Aorta (tissue), 5 donors: ENCODE measurements at places on chromosomes 12 and 14. TPM values are rescaled to one million over a fixed set of nuclear protein-coding genes. Genes with fewer than 3 reads are reported as not detected.
A peak's percentile ranks its signal among the peaks of the same experiment; 100 is the strongest.

The GAS2L3 gene
- total RNA-seq = 5.8 TPM

DNA sequence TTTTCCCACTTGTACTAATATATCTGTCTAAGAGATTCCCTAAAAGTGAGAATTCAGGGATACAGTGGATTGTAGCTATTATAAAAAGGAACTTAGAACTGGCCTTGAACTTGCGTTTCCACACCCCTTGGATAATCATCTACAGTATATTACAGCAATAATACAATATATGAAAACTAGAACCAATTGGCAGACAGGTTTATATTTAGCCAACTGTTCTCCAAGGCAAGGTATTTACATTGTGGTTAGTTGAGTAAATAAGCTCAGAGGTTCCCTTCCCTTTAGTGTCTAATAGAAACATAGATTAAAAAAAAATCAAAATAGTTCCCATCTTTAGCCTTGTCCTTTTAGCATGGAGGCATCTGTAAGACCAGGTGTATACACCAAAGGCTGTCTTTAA is 42.1 kb downstream of the LIMA1 start:
- peak overlapping the region; percentile 87 for H3K27ac ChIP-seq
- no peaks in the 10 kb centered on the region for H3K27me3 ChIP-seq
- H3K4me3 ChIP-seq = no peak overlapping the region
- no peak for DNase-seq
- H3K36me3 ChIP-seq = no peaks in the 10 kb centered on the region

GRCh38 chr12:107033758-107034739 is 47.1 kb upstream of the MTERF2 start:
- H3K4me1 ChIP-seq = peaks cover 2% of the 10 kb centered on the region
- H3K4me3 ChIP-seq = no peak overlapping the region
- DNase-seq = no peak
- no peak overlapping the region for H3K27ac ChIP-seq
- H3K36me3 ChIP-seq = peaks cover 2% of the 10 kb centered on the region
- H3K27me3 ChIP-seq = no peaks in the 10 kb centered on the region

GRCh38 chr12:93048656-93049055 is 119.6 kb upstream of the EEA1 start:
- H3K4me3 ChIP-seq = no peak overlapping the region
- DNase-seq = no peak
- no peak overlapping the region for H3K27ac ChIP-seq
- H3K4me1 ChIP-seq = no peaks in the 10 kb centered on the region

The KRT3 gene
- not detected for total RNA-seq

The KRT6B gene
- total RNA-seq = not detected

DNA sequence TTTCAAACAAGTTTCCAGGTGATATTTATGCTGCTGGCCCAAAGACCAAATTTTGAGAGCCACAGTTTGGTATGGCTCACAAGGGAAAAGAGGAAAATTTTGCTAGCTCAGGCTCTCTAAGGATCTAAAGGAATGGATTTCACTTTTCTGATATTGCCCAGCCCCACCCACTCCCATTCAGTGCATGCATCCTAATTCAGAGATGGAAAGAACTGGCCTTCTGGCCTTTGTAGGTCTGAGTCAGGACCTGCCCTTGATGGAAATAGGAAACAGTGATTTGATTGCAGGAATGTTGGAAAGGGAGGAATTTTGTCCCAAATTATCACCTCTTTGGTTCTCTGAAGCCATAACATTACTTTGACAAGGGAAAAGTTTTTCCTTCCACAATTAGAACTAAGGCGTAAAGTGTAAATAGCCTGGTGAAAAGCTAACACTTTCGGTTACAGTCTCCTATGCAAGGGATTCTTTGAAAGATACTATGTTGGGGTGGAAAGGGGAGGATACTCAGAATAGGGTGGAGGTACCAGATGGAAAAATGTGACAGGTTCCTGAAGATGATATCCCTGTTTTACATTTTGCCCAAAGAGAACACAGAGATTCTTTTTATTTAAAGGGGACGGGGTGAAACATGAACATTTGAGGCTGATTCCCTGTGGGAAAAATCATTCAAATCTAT is 11.1 kb downstream of the ZNF641 start:
- peaks cover 7% of the 10 kb centered on the region for H3K36me3 ChIP-seq
- H3K27ac ChIP-seq = no peak overlapping the region
- H3K4me1 ChIP-seq = no peaks in the 10 kb centered on the region

The CACNA2D4 gene
- total RNA-seq = 6.2 TPM

GRCh38 chr12:119682639-119683252 is 14.8 kb downstream of the PRKAB1 start:
- no peaks in the 10 kb centered on the region for H3K27me3 ChIP-seq
- H3K4me1 ChIP-seq = no peaks in the 10 kb centered on the region
- DNase-seq = no peak
- H3K4me3 ChIP-seq = no peak overlapping the region

The INHBC gene
- not detected for total RNA-seq

GRCh38 chr12:32588604-32589003 is 90.5 kb upstream of the DNM1L start:
- H3K36me3 ChIP-seq = peaks cover 2% of the 10 kb centered on the region
- DNase-seq = no peak
- H3K27me3 ChIP-seq = no peaks in the 10 kb centered on the region
- H3K4me3 ChIP-seq = no peak overlapping the region
- no peaks in the 10 kb centered on the region for H3K4me1 ChIP-seq
- H3K27ac ChIP-seq = no peak overlapping the region

The SDS gene
- 1.8 TPM for total RNA-seq

- no peak overlapping the region for H3K4me3 ChIP-seq
- DNase-seq = no peak
- H3K4me1 ChIP-seq = no peaks in the 10 kb centered on the region
- H3K27ac ChIP-seq = no peak overlapping the region
These were observed 11.5 kb downstream of the OAS2 start for GRCh38 chr12:112989806-112990205.

DNA sequence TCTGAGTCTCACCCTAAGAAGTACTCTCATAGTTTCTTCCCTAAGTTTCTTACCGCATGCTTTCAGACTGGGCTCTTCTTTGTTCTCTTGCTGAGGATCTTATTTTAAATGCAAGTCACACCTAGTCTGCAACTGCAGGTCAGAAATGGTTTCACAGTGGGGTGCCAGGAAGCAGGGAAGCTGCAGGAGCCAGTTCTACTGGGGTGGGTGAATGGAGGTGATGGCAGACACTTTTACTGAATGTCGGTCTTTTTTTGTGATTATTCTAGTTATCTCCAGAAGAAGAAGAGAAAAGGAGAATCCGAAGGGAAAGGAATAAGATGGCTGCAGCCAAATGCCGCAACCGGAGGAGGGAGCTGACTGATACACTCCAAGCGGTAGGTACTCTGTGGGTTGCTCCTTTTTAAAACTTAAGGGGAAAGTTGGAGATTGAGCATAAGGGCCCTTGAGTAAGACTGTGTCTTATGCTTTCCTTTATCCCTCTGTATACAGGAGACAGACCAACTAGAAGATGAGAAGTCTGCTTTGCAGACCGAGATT is 1.7 kb downstream of the FOS start:
- no peak overlapping the region for H3K27ac ChIP-seq
- H3K4me3 ChIP-seq = peak overlapping the region; percentile 50
